Thyroid gland (tissue), 4 donors: ENCODE measurements at places on chromosomes 6 and 20. TPM values are rescaled to one million over a fixed set of nuclear protein-coding genes. Genes with fewer than 3 reads are reported as not detected.

DNA sequence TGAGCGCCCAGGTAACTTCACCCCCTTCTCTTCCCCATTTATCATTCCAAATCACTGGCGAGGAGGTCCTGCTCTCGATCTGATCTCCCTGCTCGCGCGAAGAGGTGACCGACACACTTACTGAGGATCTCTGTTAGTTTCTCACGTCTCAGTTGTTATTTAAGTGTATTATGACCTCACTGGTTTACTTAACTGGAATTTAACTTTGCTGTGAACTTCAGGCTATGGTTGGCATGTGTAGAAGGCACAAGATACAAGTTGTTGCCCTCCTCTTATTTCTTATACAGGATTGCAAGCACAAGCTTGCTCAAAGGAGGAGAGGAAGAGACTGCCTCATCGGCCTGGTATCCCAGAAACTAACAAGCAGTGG, 1.2 kb downstream of the RNF217 start:
- DNase-seq, result peak; percentile 77

DNA sequence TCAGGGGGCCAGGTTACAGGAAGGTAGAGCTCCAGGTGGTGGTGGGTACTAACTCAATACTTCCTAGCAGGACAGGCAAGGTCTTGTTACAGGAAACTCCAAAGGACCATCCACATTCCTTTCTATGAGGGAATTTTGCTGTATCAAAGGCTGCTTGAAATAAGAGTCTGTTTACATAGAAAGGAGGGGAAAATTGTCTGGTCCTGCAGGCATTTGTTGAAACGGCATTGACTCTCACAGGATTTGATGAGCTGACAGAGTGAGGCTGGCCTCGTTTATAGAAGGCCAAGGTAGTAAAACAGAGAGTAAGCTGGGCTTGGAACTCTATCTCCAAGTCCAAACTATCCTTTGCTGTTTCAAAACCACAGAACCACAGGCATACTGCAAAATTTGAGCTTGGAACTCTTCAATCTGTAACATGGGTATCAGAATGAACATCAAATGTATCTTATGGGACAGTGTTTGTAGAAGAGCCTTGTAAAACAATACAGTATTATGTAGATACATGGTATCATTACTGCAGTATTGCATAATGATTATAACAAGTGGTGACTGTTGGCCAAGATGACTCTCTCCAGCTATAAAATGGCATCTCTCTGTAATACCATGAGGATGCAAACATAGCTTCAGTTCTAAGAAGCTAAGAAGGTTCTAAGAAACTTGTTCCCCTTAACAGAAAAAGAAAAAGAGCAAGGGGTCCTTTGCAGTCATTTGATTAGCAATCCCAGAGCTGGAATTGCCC, 61.5 kb downstream of the TRAM2 start:
- no peak for DNase-seq

- DNase-seq, result no peak
These were observed 19.6 kb upstream of the MICB start for GRCh38 chr6:31478186-31478950.

- peak; percentile 20 for DNase-seq
These were observed 22.9 kb downstream of the CNBD2 start for GRCh38 chr20:35991142-35991771.

DNA sequence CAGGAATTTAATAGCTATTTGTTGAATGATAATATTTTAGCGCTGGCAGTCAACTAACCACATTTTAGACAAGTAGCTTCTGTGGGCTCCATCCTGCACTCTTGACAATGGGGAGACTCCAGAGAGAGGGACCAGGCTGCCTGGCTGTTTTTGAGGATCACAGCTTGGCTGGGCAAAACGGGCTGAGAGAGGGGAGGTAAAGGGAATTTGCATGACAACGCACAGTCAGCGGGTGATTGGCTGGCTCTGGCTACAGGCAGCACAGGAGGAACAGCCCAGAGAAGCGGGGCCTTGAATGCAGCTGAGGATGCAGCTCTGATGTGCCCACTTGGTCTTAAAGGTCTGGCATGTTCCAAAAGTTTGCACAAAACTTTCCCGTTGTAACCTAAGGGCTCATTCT, 41.2 kb downstream of the LRFN2 start:
- DNase-seq, result no peak

DNA sequence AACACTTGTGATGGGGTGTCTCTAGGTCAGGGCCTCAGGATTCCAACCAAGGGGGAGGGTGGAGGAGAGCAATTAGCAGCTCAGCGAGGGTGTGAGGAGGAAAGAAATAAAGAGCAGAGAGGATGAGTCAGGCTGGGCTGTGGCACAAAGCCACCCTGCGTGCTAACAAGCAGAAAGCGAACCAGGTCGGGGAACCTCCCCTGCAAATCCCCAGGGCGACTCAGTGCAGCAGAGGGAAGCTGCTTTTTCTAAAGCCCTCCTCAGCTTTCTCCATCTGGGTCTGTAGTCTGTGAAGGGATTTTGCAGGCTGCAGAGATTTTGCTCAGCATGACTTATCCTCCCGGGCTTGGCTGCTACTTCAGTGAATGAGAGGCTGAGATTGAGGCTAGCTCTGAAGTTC, 6.6 kb upstream of the SPO11 start:
- DNase-seq, result peak; percentile 80

DNA sequence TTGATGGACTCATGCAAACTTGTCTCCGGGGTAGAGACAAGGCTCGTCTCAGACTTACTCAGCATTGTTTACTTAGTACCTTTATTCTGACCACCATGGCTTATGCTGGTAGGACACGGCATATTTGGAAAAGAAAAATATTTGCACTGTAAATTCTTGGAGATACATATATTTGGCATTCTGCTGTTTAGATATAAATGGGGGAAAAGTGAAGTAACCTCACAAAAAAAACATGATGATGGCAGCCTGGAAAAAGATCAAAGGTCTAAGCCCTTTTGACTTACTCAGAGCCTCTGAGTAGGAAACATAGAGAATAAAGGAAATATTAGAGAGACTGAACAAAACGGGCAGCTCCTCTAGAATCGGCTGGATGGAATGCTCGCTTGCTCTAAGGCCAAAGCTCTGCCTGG, 32.5 kb downstream of the PDE10A start:
- DNase-seq, result no peak

GRCh38 chr6:11999246-11999645, 12.9 kb upstream of the HIVEP1 start:
- DNase-seq, result no peak

GRCh38 chr6:106163446-106163965, 77.4 kb downstream of the PRDM1 start:
- DNase-seq, result no peak

DNA sequence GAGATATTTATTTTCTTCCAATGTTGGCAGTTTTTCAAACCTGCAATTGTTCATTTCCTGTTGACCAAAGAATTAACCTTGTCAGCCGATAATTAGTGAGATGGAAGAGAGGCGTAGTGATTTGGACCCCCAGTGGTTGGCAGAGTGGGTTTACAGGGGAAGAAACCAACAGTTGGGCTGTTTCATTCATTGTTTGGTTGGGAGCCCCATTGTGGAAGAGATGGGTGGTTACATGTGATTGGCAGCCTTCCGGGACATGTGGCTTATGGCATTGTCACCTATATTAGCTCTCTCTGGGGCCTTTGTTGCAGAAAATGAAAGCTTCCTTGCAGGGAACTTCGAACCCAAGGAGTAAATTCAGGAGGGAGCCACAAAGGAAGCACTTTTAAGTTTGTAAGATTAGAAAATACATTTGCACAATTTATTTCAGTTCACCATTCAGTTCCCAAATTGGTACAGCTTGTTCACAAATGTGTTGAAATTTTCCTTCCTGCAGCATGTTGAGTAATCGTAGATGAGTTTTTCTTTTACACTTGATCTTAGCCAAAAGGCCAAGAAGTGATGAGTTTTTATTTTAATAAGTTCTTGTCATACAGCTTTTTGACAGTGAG, 50.3 kb upstream of the CDKAL1 start:
- no peak for DNase-seq

DNA sequence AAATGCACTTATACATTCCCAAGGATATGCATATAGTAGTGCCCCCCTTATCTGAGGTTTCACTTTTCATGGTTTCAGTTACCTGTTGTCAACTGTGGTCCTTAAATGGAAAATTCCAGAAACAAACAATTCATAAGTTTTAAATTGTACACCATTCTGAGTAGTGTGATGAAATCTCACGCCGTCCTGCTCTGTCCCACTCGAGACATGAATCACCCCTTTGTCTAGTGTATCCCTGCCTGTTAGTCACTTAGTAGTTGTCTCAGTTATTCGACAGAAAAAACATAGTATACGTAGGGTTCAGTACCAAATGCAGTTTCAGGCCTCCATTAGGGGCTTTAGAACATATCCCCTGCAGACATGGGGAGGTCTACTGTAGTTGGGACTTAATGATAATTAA, 57.0 kb downstream of the MAP1LC3A start:
- no peak for DNase-seq

GRCh38 chr6:142881290-142881689, 63.7 kb downstream of the HIVEP2 start:
- DNase-seq, result no peak

DNA sequence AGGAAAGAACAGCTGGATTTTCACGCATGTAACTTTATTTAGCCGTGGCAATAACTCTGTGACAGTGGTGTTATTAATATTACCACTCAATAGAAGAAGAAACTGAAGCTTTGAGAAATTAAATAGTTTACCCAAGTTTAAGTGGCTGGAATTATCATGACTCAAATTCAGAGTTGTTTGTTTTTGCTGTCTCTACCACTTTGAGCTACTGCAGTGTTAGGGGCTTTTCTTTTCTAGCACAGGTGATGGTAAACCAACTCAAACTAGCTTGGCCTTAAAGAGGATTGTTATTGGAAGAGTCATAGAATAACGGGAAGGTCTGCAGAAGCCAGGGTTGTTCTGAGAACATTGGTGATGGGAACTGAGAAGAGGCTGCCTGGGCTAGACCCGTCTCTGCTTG, 66.0 kb upstream of the PREP start:
- no peak for DNase-seq

F13A1 gene
- total RNA-seq, result 66.0 TPM

GRCh38 chr6:26270486-26270861, 94.5 kb upstream of the BTN3A2 start:
- DNase-seq, result no peak

- no peak for DNase-seq
These were observed 64.5 kb upstream of the DST start for GRCh38 chr6:56706981-56707726.

SNPH gene
- total RNA-seq, result 9.3 TPM

- DNase-seq, result no peak
These were observed 36.7 kb upstream of the PTPRK start for GRCh38 chr6:128557081-128557480.

CALHM4 gene
- total RNA-seq, result not detected

GRCh38 chr6:36933102-36933501, 21.4 kb upstream of the PI16 start:
- DNase-seq, result no peak

GRCh38 chr6:53707108-53707897, 41.7 kb upstream of the KLHL31 start:
- no peak for DNase-seq

GRCh38 chr6:111870051-111870741, 3.1 kb downstream of the FYN start:
- DNase-seq, result no peak

NRN1 gene
- total RNA-seq, result 4.6 TPM

- DNase-seq, result peak; percentile 96
These were observed 89.7 kb upstream of the EPB41L1 start for GRCh38 chr20:36064658-36065426.

DNA sequence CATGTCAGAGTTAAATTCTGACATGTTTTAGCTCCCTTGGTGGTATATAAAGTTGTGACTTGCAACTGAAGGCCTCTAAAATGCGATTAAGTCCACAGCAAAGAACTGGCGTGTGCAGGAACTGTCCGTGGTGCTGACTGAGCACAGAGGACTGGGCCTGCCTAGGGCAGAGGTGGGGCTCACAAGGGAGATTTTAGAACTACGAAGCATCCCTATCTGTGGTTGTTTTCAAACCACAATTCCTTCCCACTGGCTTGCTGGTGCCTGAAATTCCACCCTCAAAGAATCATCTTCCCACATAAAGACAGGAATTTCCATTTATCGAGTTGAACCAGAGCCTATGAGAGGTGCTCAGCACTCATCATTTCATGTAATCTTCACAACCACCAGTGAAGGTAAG, 30.1 kb downstream of the RIMS4 start:
- DNase-seq, result peak; percentile 11

DNA sequence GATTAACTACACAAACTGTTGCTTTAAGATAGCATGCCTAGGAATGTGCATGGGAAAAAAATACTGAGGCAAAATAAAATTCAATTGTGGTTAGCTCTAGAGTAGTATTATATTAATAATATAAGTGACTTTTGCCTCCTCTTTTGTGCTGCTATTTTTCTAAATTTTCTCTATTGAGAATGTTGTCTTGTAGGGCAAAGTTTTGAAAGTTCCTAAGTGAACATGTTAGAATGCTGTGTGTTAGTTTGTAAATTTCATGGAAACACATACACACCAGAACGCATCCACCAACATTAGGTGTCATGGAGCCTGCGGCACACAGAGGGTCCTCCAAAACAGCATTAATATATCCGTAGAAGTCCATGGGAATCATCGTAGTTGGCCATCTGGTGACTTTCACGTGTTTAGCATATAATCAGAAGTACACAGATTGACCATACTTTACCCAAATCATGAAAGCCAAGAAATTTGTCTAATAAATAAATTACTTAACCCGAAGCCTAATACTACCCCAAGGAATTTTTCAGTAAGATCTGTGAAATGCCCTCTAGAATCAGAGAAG, 25.6 kb downstream of the ARHGAP18 start:
- no peak for DNase-seq

DNA sequence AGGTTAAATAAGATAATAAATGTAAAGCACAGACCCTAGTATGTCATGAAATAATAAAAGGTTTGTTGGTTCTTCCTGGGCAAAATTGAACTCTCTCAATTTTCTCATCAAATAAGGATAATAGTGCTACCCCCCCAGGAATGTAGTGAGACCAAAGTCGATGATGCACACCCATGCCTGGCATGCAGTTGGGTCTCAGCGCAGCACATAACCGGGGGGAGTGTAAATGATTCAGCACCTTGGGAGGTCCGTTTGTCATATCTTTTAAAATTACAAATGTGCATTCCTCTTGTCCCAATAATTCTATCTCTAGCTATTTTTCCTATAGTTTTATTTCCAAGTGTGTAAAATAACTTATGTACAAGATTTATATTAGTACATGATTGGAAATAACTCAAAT, 31.3 kb upstream of the CCDC167 start:
- DNase-seq, result no peak

CRISP2 gene
- total RNA-seq, result 2.7 TPM

GRCh38 chr6:34234667-34235306, 1.9 kb upstream of the HMGA1 start:
- no peak for DNase-seq

TPX2 gene
- total RNA-seq, result 1.1 TPM

DNA sequence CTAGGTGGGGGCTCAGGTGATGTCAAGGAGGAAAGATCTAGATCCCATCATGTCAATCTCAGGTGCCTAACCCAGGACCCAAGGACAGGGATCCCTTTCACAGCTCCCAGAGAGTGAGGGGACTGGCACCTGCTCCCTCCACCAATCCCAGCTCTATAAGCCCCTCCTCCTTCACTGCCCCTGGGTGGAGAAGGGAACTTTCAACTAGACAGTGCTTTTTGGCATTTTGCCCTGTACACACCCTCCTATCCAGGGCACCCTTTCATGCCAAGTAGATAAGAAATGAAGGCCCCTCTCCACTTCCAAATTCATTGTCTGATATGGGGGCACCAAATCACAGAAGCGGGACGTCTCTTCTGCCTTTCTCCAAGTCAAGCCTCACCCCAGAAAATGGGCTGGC, 61.6 kb downstream of the MDGA1 start:
- DNase-seq, result no peak

RBBP8NL gene
- total RNA-seq, result 1.1 TPM
